Activated B cell treated with CpG ODN at 0.5 μM for 24 hours (primary cell): ENCODE measurements at places on chromosomes 3 and 15. TPM values are rescaled to one million over a fixed set of nuclear protein-coding genes. Genes with fewer than 3 reads are reported as not detected.

Gene SYNPR
- total RNA-seq: not detected in 2 replicates

Gene GOLGA8Q
- 0.64 and 1.8 TPM in 2 replicates for total RNA-seq

Gene MRAS
- total RNA-seq: 0.07 TPM in 1 of 2 replicates, not detected in the other

Gene PIK3CB
- total RNA-seq: 19.9 and 21.9 TPM in 2 replicates

Gene RPL39L
- total RNA-seq: 4.7 and 6.9 TPM in 2 replicates

Gene P2RY12
- 0.58 and 0.64 TPM in 2 replicates for total RNA-seq

Gene CASR
- 0.02 TPM in 1 of 2 replicates, not detected in the other for total RNA-seq

Gene RASGRP1
- total RNA-seq: 37.7 and 39.2 TPM in 2 replicates

Gene SCN11A
- total RNA-seq: 0.16 and 0.20 TPM in 2 replicates

Gene RLBP1
- total RNA-seq: not detected in 2 replicates

Gene ATP13A4
- total RNA-seq: 3.4 TPM in 2 replicates

Gene PAQR5
- total RNA-seq: not detected in 2 replicates

Gene PSTPIP1
- total RNA-seq: 33.7 and 42.7 TPM in 2 replicates

Gene PLSCR5
- not detected in 2 replicates for total RNA-seq

Gene KCNH8
- 1.3 and 1.5 TPM in 2 replicates for total RNA-seq

- no peaks in the 10 kb centered on the region for H3K27me3 ChIP-seq
- H3K36me3 ChIP-seq: peaks cover 5% of the 10 kb centered on the region
- DNase-seq: peak; percentile 37
- H3K27ac ChIP-seq: peak overlapping the region; percentile 95
- H3K4me1 ChIP-seq: peaks cover 68% of the 10 kb centered on the region
These were observed 81.9 kb downstream of the CHL1 start for GRCh38 chr3:278300-279064.

- no peaks in the 10 kb centered on the region for H3K4me1 ChIP-seq
- peaks cover 4% of the 10 kb centered on the region for H3K27me3 ChIP-seq
- H3K27ac ChIP-seq: no peak overlapping the region
- no peak overlapping the region for H3K4me3 ChIP-seq
- no peaks in the 10 kb centered on the region for H3K36me3 ChIP-seq
These were observed 61.5 kb downstream of the ASB7 start for GRCh38 chr15:100663915-100664281.

DNA sequence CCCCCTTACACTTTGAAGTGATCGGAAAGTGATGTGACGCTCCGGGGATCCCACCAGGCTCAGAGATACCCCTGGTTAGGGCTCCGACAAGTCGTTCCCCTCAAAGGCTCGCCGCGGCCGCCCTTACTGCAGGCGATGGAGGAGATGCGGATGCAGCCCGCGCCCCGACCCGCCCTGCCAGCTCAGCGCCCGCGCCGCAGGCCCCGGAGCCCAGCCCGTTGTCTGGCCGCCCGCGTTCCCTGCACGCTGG is 228 bp downstream of the GLT8D1 start:
- peak overlapping the region; percentile 94 for H3K4me3 ChIP-seq
- peaks cover 26% of the 10 kb centered on the region for H3K36me3 ChIP-seq
- peaks cover 42% of the 10 kb centered on the region for H3K4me1 ChIP-seq
- no peaks in the 10 kb centered on the region for H3K27me3 ChIP-seq
- H3K27ac ChIP-seq: peak overlapping the region; percentile 87

DNA sequence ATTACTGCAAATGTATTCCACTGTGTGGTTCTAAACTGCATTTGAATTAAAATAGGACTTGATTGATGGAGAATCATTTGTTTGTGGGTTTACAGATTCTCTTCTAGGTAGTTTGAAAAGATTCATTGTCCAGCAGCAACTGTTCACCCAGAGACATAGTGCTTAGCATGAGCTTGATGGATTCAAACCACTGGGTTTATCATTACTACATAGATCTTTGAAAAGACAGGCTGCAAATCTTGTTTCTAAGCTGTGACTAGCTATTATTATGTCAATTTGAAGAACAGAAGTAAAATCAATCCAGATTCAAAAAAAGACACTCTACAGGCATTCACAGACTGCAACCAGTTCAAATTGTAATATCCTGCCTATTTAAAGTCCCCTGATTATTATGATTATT is 49.8 kb downstream of the MBNL1 start:
- peaks cover 79% of the 10 kb centered on the region for H3K4me1 ChIP-seq
- H3K4me3 ChIP-seq: no peak overlapping the region
- H3K27ac ChIP-seq: peak overlapping the region; percentile 12
- no peak for DNase-seq
- no peaks in the 10 kb centered on the region for H3K27me3 ChIP-seq

- H3K27me3 ChIP-seq: no peaks in the 10 kb centered on the region
- no peak overlapping the region for H3K4me3 ChIP-seq
- H3K4me1 ChIP-seq: peaks cover 7% of the 10 kb centered on the region
These were observed 59.4 kb downstream of the SLC6A6 start for GRCh38 chr3:14461748-14462324.

DNA sequence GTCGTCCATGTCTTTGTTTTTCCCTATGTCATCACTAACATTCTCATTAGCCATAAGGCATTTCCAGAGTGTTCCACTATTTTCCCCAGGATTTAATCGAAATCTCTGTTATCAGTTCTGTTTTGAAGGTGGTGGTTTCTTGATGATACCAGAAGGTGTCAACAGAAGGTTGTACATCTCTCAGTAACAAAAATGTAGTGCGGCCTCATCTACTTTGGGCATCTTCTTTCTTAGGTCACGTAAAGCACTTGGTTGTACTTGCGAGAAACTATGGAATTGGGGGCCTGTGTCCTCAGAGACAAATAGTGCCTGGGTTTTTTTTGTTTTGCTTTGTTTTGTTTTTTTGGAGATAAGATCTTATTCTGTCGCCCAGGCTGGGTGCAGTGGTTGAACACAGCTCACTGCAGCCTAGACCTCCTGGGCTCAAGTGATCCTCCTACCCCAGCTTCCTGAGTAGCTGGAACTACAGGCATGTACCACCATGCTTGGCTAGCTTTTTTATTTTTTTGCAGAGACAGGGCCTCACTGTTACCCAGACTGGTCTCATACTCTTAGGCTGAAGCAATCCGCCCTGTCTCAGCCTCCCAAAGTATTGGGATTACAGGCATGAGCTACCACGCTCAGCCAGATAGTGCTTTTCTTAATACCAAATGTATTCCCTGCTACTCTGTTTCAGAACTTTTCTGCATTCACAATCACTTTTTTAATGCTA is 61.2 kb upstream of the FURIN start:
- no peaks in the 10 kb centered on the region for H3K27me3 ChIP-seq
- peaks cover 47% of the 10 kb centered on the region for H3K4me1 ChIP-seq
- H3K36me3 ChIP-seq: peaks cover 44% of the 10 kb centered on the region
- no peak overlapping the region for H3K4me3 ChIP-seq

GRCh38 chr15:88255484-88256278 is 858 bp downstream of the NTRK3 start:
- no peak for DNase-seq
- peaks cover 20% of the 10 kb centered on the region for H3K4me1 ChIP-seq
- no peaks in the 10 kb centered on the region for H3K36me3 ChIP-seq
- H3K4me3 ChIP-seq: peak overlapping the region; percentile 41
- no peak overlapping the region for H3K27ac ChIP-seq

DNA sequence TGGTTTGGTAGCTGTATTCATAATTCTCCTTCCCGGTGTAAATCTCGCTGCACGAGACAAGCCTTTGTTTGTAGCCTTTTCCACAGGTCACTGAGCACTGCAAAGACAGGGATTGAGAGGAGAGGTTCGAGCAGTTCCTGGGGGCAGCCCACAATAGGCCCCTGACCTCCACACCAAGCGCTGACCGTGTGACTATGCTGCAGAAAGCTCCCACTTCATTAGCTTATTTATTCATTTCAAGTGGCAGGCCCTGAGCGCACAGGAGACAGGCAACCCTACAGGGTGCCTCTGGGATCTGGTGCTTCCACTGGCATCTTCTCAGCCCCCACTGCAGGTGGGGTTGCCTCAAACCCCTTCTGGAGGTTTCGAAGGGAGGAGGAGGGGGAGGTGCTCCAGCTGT is 140.9 kb downstream of the ADAMTS9 start:
- H3K36me3 ChIP-seq: no peaks in the 10 kb centered on the region
- no peak overlapping the region for H3K4me3 ChIP-seq
- no peaks in the 10 kb centered on the region for H3K4me1 ChIP-seq
- no peaks in the 10 kb centered on the region for H3K27me3 ChIP-seq
- DNase-seq: no peak
- no peak overlapping the region for H3K27ac ChIP-seq

- H3K27ac ChIP-seq: no peak overlapping the region
- peaks cover 3% of the 10 kb centered on the region for H3K27me3 ChIP-seq
- H3K36me3 ChIP-seq: no peaks in the 10 kb centered on the region
- DNase-seq: no peak
- no peak overlapping the region for H3K4me3 ChIP-seq
These were observed 51.9 kb upstream of the CDIN1 start for GRCh38 chr15:36527235-36528162.

GRCh38 chr15:69422336-69422895 is 8.3 kb downstream of the KIF23 start:
- no peaks in the 10 kb centered on the region for H3K4me1 ChIP-seq
- no peaks in the 10 kb centered on the region for H3K27me3 ChIP-seq
- H3K36me3 ChIP-seq: no peaks in the 10 kb centered on the region
- H3K4me3 ChIP-seq: no peak overlapping the region
- no peak overlapping the region for H3K27ac ChIP-seq

GRCh38 chr3:188947401-188948280 is 224.1 kb upstream of the TPRG1 start:
- peak overlapping the region; percentile 70 for H3K4me3 ChIP-seq
- no peak for DNase-seq
- no peaks in the 10 kb centered on the region for H3K36me3 ChIP-seq
- H3K4me1 ChIP-seq: peaks cover 43% of the 10 kb centered on the region
- H3K27ac ChIP-seq: no peak overlapping the region
- peaks cover 13% of the 10 kb centered on the region for H3K27me3 ChIP-seq

DNA sequence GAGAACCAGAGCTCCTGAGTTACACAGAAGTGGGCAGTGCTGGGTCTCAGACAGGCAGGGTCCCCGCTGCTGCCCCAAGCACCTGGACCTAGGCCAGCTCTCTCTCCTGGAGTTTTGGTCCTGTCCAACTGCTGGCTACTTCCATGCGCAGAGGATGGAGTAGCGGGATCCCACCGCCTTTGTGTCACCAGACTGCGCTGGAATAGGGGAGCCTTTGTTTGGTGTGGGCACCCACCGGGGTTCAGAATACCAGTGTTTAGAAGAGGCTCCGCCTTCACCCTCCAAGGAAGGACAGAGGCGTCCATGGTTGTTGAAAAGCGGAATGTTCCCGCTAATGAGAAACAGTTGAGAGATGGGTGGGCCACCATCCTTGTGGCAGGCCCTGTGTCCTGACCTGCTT is 154.4 kb downstream of the DNAJB8 start:
- no peak overlapping the region for H3K27ac ChIP-seq
- H3K4me3 ChIP-seq: no peak overlapping the region
- peaks cover 16% of the 10 kb centered on the region for H3K36me3 ChIP-seq

GRCh38 chr15:90030376-90030775 is 29.3 kb downstream of the ZNF710 start:
- peaks cover 5% of the 10 kb centered on the region for H3K36me3 ChIP-seq
- H3K4me3 ChIP-seq: no peak overlapping the region
- no peak for DNase-seq
- no peaks in the 10 kb centered on the region for H3K27me3 ChIP-seq
- no peak overlapping the region for H3K27ac ChIP-seq

- no peak overlapping the region for H3K4me3 ChIP-seq
- H3K27me3 ChIP-seq: no peaks in the 10 kb centered on the region
- H3K36me3 ChIP-seq: no peaks in the 10 kb centered on the region
- DNase-seq: no peak
- H3K4me1 ChIP-seq: no peaks in the 10 kb centered on the region
These were observed 55.7 kb upstream of the LMOD3 start for GRCh38 chr3:69178082-69178481.

DNA sequence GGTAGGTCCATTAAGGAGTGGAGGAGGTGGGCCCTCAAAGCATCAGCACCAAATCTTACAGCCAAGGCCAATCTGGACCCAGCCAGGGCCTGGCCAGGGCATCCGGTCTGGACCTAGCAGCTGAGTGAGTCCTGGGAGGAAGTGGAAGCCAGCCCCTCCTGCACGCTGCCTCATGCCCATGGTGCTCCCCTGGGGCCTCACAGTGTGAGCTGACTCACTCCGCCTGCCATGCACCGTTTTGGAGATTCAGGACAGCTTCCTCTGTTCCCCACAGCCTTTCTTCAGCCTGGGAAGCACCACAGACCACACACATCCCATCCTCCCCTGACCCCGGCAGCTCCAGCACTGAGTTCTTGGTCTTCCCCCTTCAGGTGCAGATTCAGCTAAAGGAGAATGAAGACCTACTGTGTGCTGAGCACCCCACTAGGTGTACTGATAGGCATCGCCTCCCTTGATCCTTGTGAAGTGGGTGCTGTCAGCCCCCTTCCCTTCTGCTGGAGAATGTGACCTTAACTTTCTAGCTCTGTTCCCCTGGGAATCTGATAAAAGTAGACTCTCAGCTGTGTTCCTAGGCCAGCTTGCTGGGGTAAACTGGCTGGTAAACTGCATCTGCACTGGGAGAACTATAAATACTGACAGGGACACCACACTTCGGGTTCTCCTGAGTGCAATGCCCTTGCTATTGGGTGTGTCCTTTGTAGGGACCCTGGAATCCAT is 36.8 kb upstream of the SEC13 start:
- no peaks in the 10 kb centered on the region for H3K27me3 ChIP-seq
- H3K36me3 ChIP-seq: no peaks in the 10 kb centered on the region
- peak overlapping the region; percentile 24 for H3K27ac ChIP-seq
- no peak overlapping the region for H3K4me3 ChIP-seq
- DNase-seq: no peak
- peaks cover 53% of the 10 kb centered on the region for H3K4me1 ChIP-seq

DNA sequence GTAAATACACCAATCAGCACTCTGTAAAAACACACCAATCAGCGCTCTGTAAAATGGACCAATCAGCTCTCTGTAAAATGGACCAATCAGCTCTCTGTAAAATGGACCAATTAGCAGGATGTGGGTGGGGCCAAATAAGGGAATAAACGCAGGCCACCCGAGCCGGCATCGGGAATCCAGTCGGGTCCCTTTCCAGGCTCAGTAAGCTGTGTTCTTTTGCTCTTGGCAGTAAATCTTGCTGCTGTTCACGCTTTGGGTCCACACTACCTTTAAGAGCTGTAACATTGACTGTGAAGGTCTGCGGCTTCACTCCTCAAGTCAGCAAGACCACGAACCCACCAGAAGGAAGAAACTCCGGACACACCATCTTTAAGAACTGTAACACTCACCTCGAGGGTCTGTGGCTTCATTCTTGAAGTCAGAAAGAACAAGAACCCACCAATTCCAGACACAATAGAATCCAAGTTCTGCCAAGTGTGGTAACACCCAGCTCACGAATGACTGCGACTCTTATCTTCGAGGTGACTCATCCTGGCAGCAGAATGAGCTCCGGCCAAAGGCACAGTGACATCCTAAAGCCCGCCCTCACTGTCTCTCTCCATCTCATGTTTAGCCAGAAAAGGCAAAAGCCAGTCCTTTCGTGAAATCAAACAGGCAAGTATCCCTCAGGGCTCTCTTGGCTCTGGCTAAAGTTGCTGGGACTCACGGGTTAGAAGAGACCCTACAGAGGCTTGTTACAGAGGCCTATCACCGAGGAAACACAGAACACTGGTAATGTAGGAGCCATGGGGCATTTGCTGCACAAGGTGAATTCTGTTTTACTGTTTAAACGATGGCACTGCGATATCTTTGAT is 155.2 kb downstream of the FAM43A start:
- no peak for DNase-seq
- H3K27me3 ChIP-seq: no peaks in the 10 kb centered on the region
- no peaks in the 10 kb centered on the region for H3K4me1 ChIP-seq
- no peak overlapping the region for H3K27ac ChIP-seq
- no peak overlapping the region for H3K4me3 ChIP-seq
- no peaks in the 10 kb centered on the region for H3K36me3 ChIP-seq
